ENCODE measurements at places on chromosomes 13 and 19.

GRCh38 chr13:104967836-104968630 is 1567.4 kb downstream of the EFNB2 start:
- DNase-seq, result no peak

DNA sequence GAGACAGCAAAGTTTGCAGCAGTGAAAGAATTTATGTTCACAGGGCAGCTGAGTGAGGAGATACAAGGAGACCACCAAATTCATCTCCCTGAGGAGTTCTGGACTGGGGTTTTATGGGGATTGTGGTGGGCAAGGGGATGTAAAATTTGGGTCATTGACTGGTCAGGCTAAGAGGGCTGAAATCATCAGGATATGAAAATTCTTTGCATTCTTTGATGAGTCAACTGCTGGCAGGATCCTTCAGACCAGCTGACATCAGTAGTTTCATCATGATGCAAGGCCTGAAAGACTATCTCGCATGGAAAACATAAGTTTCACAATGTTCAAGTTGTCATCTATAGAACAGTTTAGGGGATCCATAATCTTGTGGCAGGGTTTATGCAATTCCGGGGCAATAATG is 869.5 kb upstream of the PCDH9 start:
- DNase-seq, result peak; percentile 59

DNA sequence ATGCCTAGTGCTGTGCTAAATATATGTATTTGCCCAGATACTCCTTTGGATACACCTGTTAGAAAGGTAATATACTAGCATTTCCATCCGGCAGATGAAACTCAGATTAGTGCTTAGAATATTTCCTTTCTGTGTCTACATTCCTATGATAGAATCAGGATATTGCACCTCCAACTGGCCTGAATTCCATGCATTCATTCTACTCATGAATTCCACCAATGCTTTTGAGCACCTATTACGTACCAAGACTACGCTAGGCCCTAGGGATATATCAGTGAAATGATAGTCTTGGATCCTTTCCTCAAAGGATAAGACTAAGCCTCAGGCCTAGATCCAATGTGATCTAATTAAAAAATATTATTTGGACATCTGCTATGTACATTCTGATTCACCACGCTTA is 223.8 kb upstream of the SERP2 start:
- DNase-seq, result no peak

DNA sequence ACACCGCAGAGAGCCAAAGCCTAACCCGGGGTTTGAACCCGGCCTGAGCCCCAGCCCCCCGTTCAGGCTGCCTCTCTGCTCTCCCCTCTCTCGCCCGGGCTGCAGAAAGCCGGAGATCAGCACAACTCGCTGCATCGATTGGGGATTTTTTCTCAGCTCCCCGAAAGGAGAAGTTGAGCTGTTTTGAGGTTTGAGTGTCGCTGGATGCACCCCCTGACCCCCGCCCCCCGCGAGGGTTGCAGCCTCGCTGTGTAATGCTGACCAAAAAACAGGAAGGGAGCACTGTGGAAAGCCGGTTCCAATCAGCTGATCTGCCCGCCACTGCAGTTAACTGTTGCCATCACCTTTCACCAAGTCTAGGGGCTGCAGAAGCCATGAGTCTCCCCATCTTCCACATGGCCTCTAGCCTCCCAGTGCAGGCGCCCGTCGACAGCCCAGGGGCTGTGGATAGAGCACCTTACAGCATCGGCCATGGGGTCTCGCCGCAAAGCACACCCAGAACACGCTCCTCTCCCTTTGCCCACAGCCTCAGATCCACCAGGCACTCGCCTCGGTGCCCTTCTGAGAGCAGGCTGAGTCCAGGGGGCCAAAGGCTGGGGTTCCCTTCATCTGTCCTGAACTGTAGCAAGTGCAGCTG is 34.5 kb downstream of the MYO9B start:
- DNase-seq, result no peak

GRCh38 chr13:43792076-43792881 is 5.5 kb upstream of the ENOX1 start:
- no peak for DNase-seq

GRCh38 chr19:3471954-3472655 is 8.2 kb downstream of the SMIM24 start:
- DNase-seq, result no peak

DNA sequence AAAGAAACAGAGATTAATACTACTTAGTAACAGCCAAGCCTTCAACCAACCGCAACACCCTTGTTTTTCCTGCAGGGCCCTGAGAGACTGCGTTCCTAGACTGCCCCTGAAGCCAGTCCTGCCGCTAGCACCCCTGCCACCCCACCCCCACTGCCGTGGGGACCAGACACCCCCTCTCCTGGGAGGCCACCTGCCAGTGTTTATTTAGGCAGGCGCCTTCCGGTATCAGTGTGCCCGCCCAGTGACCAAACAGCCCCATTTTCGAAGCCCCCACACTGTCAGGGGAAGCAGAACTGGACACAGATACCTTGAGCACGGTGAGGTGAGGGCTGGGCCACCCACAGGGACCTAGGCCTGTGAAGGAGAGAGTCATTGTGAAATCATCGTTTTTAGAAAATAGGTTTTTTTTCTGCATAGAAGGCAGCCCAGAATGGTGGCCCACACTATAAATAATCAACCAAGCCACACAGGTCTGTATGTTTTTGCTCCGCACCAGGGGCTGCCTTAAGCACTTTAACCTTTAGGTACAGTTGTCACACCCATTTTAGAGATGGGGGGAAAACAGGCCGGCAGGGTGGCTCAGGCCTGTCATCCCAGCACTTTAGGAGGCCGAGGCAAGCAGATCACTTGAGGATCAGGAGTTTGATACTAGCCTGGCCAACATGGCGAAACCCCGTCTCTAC is 3.5 kb upstream of the TLE5 start:
- no peak for DNase-seq

DNA sequence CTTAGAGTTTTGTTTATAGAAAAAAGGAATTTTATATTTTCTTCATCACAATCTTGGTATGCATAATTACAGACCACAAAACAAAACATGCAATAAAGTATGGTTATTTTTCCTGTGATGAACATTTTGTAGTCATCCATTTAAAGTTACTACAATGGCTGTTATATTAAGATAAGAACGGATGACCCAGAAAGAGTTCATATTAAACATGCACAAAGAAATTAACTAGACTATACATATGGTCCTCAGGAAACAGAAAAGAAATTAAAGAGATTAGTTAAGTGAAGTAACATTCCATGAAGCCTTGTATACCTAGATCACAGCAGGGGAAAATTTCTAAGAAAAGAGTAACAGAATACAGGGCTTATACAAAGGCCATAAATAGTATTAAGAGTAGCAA is 36.8 kb downstream of the RBM26 start:
- DNase-seq, result no peak

GRCh38 chr19:8307400-8307964 is 676 bp downstream of the CD320 start:
- no peak for DNase-seq

- DNase-seq, result no peak
These were observed 492.5 kb upstream of the TSHZ3 start for GRCh38 chr19:31841755-31842154.

GRCh38 chr19:21047716-21048115 is 27.3 kb downstream of the ZNF430 start:
- no peak for DNase-seq

DNA sequence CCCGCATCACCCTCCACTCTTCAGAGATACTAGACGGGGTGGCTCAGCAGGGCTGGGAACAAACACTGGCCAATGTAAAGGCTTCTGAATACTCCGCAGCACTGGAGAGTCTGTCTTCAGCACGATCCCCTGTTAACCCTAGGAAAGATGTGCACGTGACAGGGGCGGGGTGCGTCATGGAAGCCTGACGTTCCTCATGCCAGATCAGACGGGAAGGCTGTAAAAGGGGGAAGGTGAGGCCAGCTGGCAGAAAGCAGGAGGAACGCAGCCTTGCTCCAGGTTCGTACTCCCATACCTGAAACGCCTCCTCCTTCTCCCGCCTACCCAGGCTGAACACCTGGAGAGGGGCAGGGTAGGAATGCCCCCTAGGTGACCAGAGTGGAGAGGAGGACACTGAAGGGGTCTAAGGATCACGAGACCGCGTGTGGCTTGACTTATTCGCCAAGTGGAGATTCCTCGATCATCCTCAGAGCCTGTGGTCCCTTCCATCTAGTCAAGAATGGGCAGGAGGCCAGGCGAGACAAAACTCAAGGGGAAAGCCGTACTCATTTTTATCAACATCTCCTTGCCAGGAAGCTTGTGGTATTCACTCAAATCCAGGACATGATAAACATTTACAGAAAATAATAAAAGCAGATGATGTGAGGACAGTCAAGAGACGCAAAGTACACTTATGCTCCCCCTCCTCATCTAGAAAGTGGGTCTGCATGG is 18.2 kb upstream of the FFAR2 start:
- DNase-seq, result no peak

DNA sequence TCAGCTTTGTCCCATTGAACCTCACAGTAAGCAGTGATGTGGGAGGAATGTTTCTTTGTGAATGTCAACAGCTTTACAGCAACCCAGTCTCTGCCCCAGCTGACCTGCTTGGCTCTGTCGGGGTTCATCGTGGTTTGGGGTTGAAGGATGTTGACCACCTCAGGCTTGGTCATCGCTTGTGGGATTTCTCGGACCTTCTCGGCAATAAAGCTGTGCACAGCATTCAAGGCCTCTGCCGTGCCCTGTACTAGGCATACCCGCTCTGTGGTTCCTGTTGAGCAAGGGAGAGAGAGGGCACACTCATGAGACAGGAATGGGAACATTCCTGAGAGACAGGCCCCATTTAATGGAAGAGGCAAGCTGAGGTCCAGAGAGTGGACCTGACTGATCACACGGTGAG is 20.0 kb downstream of the NOVA2 start:
- no peak for DNase-seq

DNA sequence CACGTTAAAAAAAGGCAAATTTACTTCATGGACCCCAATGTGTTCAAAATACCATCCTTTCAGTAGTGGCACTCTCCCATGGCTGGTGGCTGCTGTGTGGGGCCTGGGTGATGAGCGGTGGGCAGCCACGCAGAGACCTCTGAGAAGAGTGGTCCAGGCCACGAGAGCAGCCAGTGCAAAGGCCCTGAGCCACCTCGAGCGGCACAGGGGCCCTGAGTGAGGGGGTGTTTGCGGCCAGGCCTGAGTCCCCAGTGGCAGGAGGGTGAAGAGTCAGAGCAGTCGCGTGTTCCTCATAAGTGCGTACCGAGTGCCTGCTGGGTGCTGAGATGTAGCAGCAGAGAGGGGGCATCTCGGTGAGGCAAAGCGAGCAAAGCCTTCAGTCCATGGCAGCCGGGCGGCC is 7.0 kb downstream of the ZNF444 start:
- DNase-seq, result no peak

DNA sequence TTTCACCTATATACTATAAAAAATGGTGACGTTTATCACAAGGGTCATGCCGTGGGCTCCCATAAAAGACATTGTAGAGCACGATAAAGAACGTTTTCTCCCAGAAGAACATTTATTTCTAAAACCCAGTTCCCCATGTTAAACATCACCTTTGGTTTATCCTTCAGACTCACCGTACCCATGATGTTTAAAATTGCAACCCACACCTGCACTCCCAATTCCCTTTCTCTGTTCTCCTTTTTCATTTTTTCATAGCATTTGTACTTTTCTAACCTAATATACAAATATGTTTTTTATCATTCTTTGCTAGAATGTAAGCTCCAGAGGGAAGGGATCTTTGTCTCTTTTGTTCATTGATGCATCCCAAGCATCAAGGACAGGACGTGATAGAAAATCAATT is 2.0 kb downstream of the RCBTB2 start:
- no peak for DNase-seq

DNA sequence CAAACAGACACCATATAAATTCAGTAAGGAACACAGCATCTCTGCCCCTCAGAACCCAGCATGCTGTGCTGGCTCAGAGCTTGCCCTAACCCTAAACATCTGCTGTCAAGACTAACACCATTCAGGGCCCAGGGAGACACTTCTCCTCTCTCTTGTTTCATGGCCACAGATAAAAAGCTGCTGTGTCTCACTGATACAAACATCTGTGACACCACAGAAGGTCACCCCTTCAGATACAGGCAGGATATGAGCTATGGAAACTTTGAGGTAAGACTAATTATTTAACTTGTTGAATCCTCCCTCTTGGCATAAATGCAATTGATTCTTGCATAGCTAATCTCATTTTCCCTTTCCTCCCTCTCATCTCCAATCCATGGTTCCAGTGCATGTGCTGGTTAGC is 61.6 kb upstream of the GPR12 start:
- no peak for DNase-seq

DNA sequence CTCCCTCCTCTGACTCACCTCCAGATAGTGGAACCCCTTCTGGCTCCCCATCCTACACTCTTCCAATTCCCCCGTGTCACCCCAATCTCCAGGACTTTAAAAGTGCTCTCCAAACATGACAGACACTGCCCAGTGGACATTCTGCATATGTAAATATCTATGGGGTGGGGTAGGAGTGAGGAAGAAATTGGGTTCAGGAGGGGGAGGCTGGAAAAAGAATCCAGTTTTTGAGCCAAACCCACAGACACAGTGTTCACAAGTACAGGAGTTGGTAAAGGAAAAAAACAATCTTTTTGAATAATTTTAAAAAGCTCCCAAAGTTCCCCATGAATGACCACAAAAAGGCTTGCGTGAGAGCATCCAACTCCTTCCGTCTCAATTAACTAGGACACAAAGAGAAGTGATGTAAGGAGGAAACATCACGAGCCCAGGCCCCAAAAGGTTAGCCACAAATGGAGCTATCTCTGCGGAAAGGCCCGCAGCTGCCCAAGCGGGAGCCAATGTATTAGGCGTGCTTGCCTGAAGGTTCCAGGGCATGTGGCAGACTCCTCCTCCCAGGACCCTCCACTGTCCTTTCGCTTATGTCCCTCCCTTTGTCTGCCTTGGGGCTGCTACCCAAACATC is 18.0 kb downstream of the ZC3H4 start:
- DNase-seq, result no peak

DNA sequence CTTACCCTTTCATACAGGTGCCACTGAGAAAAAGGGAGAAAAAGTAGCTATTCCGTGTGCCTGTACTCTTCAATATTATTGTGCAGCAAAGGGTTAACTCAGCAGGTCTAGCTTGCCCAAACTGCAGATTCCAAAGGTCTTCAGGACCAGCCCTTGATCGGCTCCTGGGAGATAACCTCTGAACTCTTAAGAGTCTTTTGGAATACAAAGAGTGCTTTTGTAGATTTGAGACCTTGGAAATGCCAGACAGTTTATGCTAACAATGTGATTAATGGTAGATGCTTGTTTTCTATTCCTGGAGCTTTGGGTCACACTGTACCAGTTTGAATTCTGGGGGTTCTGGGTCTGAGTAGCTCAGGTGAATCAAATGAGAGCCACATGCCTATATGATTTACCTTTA is 844.7 kb upstream of the MIR17HG start:
- DNase-seq, result no peak

GRCh38 chr19:30318936-30319335 is 53.2 kb upstream of the ZNF536 start:
- DNase-seq, result no peak

DNA sequence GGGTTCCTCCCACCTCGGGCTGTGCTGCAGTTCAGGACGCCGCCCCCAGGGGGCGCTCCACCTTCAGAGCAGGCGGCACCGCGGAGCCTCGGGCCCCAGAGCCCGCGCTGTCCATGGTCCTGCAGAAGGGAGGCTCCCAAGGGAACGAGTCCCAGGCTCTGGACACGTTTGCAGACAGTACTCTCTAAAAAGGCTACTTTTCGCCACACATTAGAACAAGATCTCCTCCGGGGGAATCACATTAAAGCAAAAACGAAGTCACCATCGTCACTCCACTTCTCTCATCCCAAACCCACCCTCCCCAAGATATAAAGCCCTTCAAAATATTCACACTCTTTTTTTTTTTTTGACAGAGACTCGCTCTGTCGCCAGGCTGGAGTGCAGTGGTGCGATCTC is 4.6 kb upstream of the SIGLEC10 start:
- DNase-seq, result no peak

- no peak for DNase-seq
These were observed 709 bp downstream of the ATP8A2 start for GRCh38 chr13:25372284-25373081.

All from epithelial cell of proximal tubule (primary cell).